ENCODE measurements at places on chromosomes 4 and X.

- DNase-seq: no peak
Measured at GRCh38 chrX:23764188-23764984, 18.6 kb upstream of the SAT1 start.

DNA sequence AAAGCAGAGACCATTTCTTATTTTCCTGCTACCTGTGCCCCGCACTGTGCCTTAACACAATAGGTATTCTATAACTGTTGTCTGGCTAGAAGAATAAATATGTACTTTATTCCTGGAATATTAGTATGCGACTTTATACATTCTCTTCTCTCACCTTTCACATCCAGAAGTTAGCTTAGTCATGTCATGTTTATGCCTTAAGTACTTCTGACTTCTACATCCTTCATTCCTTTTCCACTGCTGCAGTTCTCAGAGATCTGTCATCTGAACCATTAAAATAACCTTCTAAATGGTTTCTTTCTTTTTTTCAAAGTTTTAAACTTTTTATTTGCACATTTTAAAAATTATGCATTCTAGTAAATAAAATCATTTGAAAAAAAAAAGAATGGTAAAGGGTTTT, 34.4 kb downstream of the KIF4A start:
- no peak for DNase-seq

DNA sequence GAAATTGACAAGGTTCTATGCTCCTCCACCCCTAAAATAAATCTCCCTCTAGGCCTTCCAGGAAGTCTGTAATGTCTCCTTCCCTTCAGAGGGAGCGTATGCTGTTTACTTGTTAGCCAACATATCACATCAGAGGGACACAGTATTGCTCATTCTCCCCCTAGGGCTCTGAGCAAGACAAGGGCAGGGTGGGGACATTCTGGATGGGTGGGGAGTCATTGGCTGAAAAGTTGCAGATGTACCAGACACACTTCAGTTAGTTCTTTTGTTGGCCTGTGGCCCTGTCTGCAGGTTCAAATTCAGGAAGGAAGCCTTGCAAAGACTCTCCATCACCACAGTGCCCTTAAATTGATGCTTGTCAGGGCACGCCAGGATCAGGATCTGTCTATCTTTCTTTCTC, 106.3 kb upstream of the TEX13D start:
- DNase-seq: peak; percentile 39

DNA sequence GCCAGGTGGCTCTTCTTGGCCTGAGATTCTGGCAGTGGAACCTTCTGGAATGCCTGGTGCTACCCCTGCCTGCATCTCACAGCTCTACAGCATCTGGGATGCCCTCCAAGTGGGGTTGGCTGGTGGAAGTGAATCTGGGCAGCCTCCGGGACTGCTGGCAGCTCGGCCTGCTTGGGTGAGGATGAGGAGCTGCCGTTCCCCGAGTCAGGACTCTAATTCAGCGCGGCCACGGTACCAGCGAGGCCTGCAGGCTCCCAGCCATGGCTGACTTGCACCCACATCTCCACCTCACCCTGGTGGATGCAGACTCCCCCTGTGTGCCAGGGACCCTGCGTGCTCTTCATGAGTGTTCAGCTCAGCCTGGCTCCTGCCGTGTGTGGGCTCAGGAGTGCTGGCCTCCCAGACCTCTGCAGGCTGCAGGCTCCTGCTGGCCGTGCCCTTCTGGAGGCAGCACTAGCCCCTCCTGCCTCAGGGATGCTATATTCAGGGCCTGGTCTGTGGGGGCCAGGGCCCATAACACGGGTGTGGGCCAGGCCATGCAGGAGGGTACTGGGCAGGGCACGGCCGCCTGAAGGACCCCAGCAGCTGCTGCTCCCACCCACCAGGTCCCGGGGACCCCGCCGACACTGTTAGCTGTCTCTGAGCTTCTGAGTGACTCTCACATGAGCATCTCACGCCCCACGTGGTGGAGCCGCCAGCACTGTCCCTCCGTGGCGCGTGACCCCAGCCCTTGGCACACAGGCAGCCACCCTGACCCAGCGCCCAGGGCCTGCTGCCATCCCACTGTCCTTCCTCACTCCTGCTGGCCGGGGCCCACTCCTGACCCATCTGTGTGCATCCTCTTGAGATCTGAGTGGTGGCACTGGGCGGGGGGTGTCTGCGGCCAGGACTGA, 10.6 kb downstream of the UVSSA start:
- no peak for DNase-seq

- no peak for DNase-seq
Measured at GRCh38 chr4:24209906-24210305, 320.1 kb upstream of the PPARGC1A start.

- DNase-seq: no peak
Measured at GRCh38 chrX:125507119-125507518, 187.4 kb downstream of the TEX13C start.

- no peak for DNase-seq
Measured at GRCh38 chr4:27024805-27025204, 164.2 kb downstream of the STIM2 start.

GRCh38 chrX:18797141-18797540, 89.7 kb downstream of the PPEF1 start:
- no peak for DNase-seq

GRCh38 chrX:119755981-119756533, 2.3 kb upstream of the SOWAHD start:
- peak; percentile 46 for DNase-seq
